Activated CD4-positive, alpha-beta memory T cell treated with anti-CD3 and anti-CD28 coated beads for 36 hours (primary cell): ENCODE measurements at places on chromosomes 16 and 17. TPM values are rescaled to one million over a fixed set of nuclear protein-coding genes. Genes with fewer than 3 reads are reported as not detected.

The TMC5 gene
- total RNA-seq = not detected

The CPPED1 gene
- 11.5 TPM for total RNA-seq

The VPS25 gene
- 58.6 TPM for total RNA-seq

The DOC2A gene
- 0.33 TPM for total RNA-seq

The MMP28 gene
- total RNA-seq = not detected

The KRT222 gene
- not detected for total RNA-seq

The CLEC3A gene
- not detected for total RNA-seq

The VAC14 gene
- total RNA-seq = 25.0 TPM
